ENCODE measurements at places on chromosomes 16 and 17. TPM values are rescaled to one million over a fixed set of nuclear protein-coding genes. Genes with fewer than 3 reads are reported as not detected.

DNA sequence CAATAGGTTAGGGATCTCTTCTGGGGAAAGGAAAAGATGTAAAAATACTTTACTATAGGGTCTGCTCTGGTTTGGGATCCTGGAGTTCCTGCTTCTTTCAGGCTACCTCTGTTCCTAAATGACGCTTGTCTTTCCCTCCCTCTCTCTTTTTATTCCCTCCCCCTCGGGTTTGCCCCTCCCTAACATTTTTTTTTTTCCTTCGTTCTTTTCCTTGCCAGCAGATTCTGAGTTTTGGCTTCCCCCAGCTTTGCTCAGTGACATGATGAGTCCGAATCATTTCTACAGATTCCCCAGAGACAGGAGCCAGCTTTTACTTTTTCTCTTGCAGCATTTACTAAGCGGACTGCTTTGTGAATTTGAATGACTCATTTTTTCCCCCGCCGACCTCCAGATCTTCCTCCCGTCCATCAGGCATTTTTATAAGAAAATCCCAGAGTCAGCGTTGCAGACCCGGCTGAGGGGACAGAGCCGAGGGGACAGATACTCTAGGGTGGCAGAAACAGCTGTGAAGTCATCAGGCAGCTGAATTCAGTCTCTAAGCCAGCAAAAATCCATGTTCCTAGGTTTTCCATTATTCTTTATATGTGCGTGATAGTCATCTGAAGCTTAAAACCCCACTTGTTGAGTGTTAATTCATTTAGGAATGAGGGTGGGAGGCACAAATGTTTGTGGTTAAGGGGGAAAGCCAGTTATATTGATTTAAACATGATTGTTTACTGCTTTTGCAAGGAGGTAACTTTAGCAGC lies at the start of gene TMEM100:
Gene TMEM100, minus strand, starts transcription at position 123 of the 746 bp plus-strand sequence. CDS start 1,794 bp downstream, outside the sequence.
- peak; percentile 56 for DNase-seq

- no peak for DNase-seq
Observed at GRCh38 chr16:72051818-72052217, 2.5 kb upstream of the HP start.

The CSH2 gene
- total RNA-seq, result not detected

DNA sequence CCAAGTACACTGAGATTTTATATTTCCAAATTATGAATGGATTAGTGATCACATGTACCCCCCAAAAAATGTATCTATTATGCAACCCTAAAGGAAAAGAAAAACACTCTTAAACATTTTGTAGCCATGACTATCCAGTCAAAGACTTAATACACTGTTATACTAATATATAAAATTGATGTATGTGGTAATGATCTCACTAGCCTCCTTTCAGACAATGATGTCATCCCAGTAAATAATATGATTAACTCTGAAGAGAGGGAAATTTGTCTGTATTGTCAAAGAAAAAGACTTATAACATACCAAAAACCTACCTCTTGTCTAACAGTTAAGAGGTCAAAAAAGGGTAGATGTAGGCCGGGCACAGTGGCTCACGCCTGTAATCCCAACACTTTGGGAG lies 80.7 kb downstream of the USP32 start:
- DNase-seq, result no peak

DNA sequence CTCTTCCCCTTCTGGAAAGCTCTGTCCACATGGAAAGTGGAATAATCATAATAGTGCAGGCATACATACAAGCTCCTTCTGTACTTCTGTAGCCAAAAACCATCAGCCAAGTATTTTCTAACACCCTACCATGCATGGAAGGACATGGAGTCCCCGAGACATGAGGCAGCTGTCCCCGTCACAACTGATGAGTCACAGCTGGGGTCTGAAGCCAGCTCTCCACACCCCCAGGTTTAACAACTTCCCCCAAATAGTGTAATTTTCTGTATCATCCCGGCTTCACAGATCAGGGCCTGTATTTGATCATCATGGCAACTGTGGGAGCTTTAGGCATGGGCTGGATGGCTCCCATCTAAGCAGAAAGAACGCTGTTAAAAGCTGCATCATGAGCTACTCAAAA lies 16.6 kb downstream of the C16orf96 start:
- DNase-seq, result no peak

GRCh38 chr16:49453021-49453420 lies 79.4 kb downstream of the C16orf78 start:
- no peak for DNase-seq

DNA sequence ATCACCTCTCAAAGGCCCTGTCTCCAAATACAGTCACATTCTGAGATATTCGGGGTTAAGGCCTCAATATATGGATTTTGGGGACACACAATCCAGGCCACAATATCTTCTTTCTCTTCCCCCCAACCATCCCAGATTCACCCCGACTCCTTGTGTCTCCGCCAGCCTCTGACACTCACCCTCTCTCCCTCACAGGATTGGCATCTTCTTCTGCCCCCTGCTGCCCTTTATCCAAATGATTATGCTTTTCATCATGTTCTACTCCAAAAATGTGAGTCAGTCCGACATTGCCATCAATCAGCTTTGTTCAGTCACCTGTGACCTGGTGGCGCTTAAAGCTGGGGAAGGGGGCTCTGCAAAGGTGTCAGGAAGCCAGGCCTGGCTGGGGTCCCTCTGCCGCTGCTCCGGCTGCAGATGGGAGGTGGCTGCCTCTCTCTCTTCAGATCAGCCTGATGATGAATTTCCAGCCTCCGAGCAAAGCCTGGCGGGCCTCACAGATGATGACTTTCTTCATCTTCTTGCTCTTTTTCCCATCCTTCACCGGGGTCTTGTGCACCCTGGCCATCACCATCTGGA lies 35.1 kb downstream of the GDE1 start:
- no peak for DNase-seq

- no peak for DNase-seq
Observed at GRCh38 chr17:63698381-63698885, 1.5 kb downstream of the LIMD2 start.

DNA sequence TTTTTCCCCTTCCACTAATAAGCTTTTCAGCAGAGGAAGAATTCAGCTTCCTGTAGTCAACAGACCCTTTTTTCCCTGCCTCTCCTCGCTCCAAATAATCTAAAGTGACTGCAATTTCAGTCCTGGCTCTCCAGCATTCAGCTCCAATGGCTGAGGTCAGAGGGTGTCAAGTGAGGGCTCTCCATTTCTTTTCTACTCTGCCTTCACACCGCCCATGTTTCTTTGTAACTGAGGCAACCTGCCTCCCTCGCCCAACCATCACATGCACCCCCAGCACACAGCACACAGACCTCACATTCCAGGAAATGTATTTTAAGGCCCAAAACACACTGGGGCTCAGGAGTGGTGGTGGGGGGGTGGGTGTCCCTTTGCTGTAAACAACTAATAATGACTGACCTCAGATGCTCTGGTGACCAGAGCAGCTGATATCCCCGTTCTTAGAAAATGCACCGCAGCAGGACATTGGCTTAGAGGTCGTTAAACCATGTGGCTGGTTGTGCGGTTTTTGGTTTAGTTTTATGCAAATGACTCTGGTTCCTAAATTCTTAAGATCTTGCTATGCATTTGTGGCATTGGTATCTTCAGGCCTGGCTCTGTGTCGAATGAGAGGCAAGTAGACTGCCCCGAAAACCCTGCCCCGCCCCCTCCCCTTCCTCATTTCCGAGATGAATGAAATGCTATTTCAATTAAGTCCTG lies 203.6 kb downstream of the ZFHX3 start:
- no peak for DNase-seq

DNA sequence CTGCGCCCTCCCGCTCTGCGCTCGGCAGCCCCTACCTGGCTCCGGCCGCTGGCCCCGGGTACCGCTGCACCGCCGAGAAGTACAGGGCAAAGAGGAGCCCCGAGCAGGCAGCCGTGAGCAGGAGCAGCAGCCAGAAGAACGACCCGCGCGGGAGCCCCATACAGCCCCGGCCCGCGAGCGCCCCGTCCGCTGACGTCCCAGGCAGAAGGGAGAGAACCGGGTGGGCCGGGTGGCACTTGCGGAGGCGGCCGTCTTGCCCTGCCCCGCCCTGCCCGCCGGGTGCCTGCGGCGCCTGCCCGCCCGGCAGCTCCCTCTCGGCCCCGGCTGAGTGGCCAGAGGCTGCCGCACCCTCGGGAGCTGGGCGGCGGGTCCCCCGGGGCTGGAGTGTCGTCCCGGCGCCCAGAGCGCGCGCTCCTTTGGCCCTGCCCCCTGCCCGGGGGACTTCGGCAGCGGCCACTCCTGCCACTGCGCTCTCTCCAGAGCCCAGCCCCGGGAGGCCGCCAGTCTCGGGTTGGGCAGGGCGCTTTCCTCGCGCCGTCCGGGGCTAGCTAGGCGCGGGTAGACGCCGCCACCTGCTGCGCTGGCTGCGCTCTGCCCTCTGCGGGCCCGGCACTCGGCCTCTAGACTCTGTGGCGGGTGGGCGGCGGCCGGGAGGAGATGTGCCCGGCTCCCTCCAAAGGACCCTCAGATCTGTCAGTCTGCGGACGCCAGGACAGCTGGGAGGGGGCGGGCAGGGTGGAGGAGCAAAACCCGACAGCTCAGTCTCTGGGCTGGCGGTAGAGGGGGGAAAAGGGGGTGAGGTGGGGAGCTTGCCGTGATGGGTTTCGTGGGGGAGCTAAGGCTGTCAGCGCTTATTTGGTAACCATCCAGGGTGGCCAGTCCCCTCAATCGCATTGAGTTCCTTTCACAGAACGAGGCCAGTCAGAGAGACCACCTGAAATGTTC lies at the start of gene ST6GALNAC2:
Gene ST6GALNAC2, minus strand, starts transcription at position 212 of the 945 bp plus-strand sequence. Its CDS starts 52 bp downstream, at position 160.
- DNase-seq, result no peak

The ITGAD gene
- total RNA-seq, result not detected

DNA sequence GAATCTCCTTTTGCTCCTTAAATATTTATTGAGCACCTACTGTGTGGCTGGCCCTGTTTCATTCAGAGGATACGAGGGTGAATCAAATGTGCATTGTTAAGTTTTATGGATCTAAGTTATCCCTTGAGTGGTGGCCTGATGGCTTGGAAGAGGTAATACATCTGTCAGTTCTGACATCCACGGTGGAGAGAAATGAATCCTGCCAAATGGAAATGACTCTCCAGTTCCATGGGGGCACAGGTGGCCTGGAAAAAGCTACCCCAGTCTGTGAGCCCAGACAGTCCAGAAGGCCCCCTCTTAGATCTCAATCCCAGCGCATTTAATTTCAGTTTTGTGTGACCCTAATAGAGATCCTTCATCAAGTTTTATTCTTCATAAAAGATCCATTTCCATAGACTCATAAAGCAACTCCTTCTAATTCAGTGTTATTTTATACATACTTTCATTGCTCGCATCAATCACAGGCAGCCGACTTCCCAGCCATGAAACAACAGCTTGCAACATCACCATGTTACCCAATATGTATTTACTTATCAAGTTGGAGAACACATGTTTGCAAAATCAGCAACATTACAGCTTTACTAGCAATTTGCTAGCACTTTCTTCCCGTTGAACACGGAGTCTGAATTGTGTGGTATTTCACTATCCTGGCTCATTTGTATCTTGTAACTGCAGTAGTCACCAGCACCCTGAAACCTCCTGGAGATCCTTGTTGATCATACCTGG lies 334.8 kb upstream of the HSBP1 start:
- peak; percentile 11 for DNase-seq

The VAT1 gene
- total RNA-seq, result 150 TPM

- no peak for DNase-seq
Observed at GRCh38 chr17:20253323-20253722, 214.0 kb downstream of the LGALS9B start.

The ADAD2 gene
- total RNA-seq, result 0.35 TPM

DNA sequence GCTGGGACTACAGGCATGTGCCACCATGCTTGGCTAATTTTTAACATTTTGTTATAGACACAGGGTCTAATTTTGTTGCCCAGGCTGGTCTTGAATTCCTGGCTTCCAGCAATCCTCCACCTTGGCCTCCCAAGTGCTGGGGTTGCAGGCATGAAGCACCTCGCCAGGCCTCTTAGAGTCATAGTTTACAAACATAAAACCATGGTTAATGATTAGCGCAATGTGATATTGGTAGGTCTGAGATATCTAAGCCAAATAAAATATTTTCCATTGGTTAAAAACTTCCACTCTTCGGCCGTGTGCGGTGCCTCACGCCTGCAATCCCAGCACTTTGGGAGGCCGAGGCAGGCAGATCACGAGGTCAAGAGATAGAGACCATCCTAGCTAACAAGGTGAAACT lies 16.6 kb downstream of the TXNDC11 start:
- DNase-seq, result peak; percentile 92

- DNase-seq, result no peak
Observed at GRCh38 chr16:71626858-71627213, 852 bp downstream of the MARVELD3 start.

DNA sequence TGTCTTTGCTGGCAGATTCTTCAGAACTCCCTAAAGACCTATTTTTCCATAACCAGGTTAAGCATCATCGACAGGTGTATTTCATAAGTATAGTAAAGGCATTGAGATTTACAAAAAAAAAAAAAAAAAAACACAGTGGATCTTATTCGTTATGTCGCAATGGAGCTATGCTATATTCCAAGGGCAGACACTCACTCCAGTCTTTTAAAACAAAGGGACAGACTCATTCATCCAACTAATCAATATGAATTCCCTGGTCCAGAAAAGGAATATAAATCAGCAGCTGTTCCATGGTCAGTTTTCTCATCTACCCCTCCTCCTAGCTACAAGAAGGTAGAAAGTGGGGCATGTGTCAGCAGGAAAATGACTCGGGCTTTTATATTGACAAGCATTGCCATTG lies 97.7 kb upstream of the MON1B start:
- DNase-seq, result no peak

DNA sequence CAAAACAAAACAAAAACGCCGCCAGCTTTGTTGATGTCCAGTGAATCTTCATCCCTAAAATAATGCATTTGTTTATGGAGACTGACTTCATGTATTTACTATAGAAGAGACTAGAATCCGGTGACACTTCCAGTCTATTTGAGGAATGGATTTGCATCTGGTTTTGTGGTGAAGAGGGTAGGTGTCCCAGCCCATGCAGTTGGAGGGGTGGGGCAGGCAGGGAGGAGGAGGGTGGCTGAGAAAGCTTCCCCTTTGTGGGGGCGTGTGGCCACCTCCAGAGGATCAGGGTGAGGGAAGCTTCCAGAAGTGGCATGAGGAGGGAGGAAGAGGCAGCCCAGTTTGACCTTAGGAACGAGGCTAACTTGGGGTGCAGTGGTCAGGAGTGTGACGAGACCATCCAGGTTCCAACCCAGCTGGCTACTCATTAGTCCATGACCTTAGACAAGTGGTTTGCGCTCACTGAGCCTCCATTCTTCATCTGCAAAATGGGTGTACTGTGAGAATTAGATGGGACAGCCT lies 69.5 kb downstream of the CMIP start:
- DNase-seq, result no peak

DNA sequence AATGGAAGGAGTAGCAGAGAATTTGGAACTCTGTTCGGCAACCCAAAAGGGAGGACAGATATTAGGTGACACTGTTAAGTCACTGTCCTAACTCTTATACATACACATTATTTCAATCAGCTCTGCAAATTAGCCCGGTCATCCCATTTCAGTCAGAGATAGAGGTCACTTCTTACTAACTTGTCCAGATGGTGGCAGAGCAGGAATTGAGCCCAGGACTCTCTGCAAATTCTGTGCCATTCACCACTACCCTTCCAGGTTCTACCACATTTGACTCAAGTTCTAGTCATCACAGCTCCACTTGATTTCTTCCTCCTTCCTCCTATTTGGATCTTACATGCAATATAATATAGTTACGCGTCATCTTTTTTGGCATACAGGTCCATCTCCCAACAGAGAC lies 35.9 kb upstream of the NUDT7 start:
- DNase-seq, result no peak

- DNase-seq, result no peak
Observed at GRCh38 chr16:79439901-79440300, 160.6 kb downstream of the MAF start.

The PPL gene
- 17.0 TPM for total RNA-seq

The TBX4 gene
- total RNA-seq, result not detected

- DNase-seq, result no peak
Observed at GRCh38 chr16:66044089-66044488, 322.4 kb upstream of the CDH5 start.

The ASPA gene
- 0.87 TPM for total RNA-seq

The EXOC3L1 gene
- total RNA-seq, result 0.35 TPM

Measured in renal cortical epithelial cell (primary cell).